ENCODE measurements at places on chromosomes 12 and 14.

DNA sequence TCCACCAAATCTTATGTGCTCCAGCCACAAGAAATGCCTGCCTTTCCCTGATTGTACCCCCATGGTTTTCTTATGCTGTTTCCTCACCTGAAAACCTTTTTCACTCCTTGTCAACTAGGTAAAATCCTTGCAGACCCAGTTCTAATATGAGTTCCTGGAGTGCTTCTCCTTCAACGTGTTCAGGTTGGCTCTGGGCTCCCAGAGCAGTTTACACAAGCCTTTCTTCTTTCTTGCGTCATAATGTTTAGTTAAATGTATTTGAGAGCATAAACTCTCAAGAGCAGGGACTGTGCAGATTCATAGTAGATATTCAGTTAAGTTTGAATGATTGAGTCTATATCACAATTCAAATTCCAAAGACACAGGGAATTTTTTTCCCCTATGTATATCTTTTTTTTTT, 484.8 kb upstream of the CCDC196 start:
- DNase-seq, result no peak

GRCh38 chr14:34170882-34171281, 220.0 kb upstream of the EGLN3 start:
- no peak for DNase-seq

DNA sequence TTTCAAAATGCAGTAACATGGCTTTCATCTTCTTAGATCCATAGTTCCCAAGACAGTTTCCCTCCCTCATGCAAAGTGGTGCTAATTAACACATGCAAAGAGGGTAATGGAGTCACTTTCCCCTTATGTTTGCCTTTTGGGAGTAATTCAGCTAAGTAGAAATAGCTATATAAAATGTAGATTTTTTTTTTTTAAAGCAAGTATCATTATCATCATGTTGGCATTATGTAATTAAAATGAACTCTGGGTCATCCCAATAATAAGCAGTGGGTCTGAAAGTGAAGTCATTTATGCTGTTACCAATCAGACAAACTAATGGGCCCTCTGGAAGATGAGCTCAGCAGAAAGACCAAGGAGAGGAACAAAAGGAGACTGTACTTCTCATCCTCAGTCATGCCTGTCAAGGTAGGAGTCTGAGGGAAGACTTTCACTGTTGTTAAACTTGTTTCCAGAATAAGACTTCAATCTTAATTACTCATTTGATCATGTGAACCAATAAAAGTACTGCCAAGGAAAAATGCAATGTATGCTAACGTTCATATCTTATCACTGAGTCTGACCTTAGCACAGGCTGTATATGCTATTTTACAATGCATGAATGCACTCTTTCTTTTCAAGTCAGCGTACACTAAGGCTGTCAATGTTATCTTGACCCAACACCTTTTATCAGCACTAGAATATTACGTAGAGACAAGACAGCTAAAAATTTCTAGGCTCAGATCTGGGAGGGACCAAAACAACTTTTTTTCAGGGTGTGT, 26.8 kb downstream of the AREL1 start:
- no peak for DNase-seq

GRCh38 chr12:4228122-4228580, 45.4 kb upstream of the CCND2 start:
- no peak for DNase-seq

GRCh38 chr12:14982562-14982961, 9.7 kb downstream of the PDE6H start:
- DNase-seq, result no peak

GRCh38 chr12:111201036-111201435, 167.9 kb downstream of the PHETA1 start:
- no peak for DNase-seq

DNA sequence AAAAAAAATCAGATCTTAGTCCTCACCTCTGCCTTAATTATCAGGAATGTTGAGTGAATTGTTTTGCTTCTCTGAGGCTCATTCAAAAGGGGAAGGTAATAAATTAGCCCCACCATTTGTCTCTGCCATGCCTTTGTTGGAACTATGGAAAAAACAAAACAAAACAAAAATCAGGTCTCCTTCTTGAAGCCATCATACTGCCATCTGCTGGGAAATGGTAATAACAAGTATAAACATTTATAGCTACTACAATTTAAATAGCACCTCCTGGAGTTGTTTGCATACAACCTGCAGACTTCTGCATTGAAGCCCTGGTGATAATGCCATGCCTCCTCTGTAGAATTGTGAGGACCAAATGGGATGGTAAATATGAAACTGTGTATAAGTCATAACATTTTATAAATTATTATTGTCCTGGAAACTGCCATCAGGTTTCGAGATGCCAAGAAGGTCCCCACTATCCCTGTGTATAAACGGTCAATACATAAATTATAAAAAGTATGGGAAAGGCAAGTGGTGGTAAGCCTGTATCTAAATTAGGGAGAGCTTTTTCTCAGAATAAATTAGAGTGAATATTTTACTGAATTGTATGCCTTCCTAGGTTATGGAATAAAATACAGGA, 87.2 kb upstream of the FGD4 start:
- peak; percentile 30 for DNase-seq

GRCh38 chr14:104112609-104113571, 25.5 kb upstream of the KIF26A start:
- DNase-seq, result no peak

DNA sequence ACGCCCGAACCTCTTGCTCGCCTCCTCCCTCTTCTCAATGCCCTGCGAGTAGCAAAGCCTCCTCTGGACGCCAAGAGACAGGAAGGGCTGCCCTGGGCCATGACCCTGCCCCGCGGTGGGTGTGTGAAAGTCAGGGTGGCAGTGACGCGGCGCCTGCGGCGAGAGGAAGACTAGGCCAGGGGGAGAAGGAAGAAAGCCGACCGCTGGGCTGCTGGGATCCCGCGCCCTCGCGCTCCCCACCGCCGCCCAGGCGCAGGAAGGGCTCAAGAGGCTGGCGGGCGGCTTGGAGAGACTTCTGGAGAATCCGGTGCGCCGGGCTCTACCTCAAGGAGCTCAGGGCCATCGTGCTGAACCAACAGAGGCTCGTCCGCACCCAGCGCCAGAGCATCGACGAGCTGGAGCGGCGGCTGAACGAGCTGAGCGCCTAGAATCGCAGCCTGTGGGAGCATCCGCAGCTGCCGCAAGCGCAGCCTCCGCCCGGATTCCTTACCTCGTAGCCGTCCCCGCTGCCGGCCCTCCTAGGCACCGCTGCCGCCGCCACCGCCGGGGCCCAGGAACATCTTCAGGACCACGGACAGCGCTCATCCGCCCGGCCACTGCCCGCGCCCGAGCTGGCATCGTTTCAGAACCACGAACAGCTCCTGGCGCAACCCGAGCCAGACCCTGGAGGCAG, 105.0 kb upstream of the PRB2 start:
- DNase-seq, result peak; percentile 10

DNA sequence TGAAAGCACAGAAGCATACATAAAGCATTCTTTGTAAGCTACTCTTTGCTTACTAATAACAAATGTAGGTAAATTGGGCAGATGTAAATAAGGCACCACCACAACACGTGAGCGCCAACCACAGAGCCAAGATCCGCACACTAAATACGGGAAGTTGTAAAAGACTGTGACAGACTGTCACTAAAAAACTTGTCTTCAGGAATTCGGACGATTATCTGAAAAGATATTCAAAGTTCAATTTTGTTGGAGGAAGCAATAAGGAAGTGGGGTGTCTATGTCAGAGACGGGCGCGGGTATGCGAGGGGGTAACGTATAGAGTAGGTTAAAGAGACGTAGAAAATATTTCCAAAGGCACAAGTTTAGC, 1.5 kb upstream of the HSP90B1 start:
- DNase-seq, result no peak

DNA sequence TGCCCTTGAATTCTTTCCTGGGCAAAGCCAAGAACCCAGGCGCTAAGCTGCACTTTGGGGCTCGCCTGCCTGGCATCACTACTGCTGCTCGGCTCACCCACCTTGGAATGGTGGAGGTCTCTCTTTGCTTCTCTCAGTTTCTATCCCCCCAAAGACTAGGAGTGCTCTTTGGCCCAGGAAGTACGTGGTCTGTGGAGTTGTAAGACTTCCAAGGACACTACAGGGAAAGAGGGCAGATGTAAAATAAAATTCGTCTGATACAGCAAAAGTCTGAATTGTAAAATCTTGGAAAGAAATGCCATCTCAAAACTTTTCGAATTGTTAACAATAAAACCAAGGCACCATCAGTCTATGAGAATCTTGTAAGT, 52.5 kb upstream of the MAP1LC3B2 start:
- no peak for DNase-seq

DNA sequence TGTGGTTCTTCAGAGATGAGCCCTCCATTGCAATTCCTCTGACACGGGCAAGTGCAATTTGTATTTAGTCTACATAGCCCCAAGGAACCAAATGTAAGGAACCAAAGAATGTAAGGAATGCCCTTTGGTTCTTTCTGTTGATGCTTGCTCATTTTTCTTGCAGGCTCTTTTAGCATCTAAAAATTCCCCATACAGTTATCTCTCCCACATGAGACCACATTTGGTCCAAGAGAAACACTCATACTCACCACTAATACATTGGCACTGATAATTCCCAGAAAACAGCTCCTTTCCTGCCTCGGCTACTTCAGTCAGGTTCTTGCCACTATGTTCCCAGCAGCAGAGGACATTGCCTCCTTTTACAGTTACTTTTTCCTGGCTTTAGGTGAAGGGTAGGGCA, 332.6 kb downstream of the AEBP2 start:
- no peak for DNase-seq

- DNase-seq, result no peak
Observed at GRCh38 chr12:66190519-66191370, 1.7 kb downstream of the IRAK3 start.

DNA sequence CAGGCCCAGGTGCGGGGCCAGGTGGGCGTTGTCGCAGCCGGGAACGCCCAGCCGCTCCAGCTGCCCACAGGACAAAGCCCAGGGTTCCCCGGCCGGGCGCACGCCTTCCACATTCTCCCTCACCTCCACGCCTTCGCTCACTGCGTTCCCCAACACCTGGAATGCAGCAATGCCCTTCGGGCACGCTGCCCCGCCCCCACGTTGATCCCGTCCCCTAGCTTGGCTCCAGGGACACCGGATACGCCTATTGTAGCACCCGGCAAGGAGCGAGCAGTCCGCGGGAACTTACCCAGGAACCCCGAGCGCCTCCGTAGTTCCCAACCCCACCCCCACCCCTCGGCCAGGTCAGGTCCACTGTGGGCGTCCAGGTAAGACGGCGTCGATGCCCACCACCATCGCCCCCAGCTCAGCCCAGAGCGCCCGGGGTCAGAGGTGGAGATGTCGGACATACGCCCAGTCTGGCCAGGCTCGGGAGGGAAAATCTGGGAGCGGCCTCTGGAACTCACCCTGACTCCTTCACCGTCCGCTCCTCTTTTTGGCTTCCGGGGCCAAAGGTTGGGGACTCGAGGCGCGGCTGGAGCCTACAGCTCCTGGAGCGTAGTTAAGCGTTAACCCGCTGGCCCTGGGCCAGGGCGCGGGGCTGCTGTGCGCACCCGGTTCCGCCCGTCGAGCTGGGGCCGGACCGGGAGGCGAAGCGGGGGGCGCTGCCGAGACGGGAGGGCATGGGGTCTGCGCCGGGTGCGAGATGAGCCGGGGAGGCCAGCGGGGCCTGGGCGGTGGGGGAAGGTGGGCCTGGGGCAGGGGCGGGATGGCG, 594 bp upstream of the CEP170B start:
- no peak for DNase-seq

DNA sequence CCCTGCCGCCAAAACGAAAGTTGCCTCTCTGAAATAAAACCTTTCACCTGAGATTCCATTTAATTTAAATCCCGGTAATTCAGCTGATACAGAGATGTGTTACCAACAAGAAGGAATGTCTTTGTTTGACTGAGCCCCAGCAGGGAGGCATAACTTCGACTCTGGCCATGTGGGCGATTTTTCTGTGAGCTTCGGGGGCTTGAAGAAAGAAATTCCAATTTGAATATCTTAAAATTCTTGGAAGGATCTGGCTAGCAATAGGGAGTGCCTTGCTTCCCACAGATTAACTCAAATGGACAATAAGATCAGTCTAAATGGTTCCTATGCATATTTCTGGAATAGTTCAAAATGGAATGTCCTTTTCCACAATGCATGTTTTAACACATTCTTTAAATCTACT, 252.5 kb upstream of the TMPO start:
- no peak for DNase-seq

- no peak for DNase-seq
Observed at GRCh38 chr12:120090206-120090605, 26.3 kb downstream of the RAB35 start.

DNA sequence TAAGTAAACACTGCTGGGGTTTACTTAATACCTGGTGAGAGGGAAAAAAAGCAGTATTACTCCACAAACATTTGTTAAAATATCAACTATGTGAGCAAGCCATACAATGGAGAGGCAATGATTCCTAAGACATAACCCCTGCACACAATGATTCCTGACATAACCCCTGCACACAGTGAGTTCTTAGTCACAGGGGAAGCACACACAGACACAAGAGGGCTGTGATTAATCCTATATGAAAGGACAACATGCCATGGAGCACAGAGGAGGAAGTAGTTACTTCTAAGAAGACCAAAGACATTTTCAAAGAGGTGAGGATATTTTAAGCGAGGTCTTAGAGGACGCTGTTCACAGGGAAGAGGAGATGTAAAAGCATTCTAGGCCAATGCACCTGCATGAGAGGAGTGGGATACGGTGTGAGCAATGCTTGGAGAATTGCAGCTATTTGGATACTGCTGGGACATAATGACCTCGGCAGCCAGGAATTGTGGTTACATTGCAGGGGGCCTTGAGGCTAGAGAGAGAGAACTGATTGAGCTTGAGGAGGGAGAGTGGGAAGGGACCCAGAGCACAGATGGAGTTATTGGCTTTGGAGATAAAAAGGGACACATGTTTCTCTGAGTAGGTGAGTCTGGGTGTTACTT, 211.9 kb downstream of the APAF1 start:
- DNase-seq, result no peak

All from hematopoietic multipotent progenitor cell treated with erythropoietin and hydrocortisone succinate and interleukin-3 and kit ligand, for 17 days (in vitro differentiated cells).